ENCODE measurements at places on chromosomes 6 and 20.

DNA sequence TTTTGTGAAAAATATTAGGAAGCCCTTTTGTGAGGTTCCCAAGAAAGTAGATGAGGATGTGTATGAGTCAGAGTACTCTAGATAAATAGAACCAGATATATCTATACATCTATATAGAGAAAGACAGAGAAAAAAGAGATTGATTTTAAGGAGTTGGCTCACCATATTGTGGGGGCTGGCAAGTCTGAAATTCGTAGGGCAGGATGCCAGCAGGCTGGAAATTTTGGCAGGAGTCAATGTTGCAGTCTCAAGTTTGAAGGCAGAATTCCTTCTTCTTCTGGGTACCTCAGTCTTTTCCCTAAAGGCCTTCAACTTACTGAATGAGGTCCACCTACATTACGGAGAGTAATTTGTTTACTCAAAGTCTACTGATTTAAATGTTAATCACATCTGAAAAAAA, 65.3 kb upstream of the SAMD3 start:
- no peak for ATAC-seq

DNA sequence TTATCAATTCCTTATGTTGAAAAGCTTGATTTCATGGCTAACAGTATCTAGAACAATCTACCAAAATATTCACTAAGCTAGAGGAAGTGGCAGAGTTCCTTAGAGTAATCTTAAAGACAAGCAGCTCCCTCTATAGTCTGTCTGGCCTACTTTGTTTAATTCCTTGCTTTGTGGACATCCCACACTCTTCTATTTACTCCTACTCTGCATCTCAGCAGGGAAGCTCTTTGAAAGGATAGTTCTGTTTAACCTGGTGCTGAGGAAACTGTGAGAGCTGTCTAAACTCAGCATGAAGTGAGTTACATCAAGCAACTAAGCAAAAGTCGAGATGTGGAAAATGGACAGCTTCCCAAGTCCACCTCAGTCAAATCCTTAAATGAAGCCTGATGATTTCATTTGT, 4.3 kb downstream of the REV3L start:
- no peak for ATAC-seq

- ATAC-seq, result no peak
Observed at GRCh38 chr20:10559266-10559665, 114.5 kb downstream of the JAG1 start.

DNA sequence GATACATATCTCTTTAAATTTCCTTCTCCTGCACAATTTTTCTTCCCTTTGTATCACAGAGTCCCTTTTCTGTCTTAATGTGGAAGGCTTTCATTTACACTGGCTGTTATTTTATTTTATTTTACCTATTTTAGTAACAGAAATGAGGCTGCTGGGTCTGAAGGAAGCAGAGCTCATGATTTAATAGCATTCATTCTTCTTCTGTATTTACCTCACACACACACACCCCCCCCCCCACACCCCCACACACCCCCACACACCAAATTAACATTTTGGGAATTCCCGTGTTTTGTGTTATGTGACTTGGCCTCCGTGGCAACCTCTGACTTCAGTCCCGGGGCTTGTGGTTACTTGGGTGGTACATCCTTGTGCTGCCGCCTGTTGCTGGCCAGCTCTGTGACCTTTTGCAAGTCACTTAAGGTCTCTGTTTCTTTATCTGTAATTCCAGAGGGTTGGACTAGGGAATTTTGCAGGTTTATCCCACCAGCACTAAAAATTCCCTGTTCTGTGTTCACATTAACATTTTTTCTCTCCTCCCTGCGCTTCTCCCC, 108.8 kb downstream of the TIAM2 start:
- no peak for ATAC-seq

- ATAC-seq, result no peak
Observed at GRCh38 chr20:45010399-45010828, 44.1 kb downstream of the STK4 start.

DNA sequence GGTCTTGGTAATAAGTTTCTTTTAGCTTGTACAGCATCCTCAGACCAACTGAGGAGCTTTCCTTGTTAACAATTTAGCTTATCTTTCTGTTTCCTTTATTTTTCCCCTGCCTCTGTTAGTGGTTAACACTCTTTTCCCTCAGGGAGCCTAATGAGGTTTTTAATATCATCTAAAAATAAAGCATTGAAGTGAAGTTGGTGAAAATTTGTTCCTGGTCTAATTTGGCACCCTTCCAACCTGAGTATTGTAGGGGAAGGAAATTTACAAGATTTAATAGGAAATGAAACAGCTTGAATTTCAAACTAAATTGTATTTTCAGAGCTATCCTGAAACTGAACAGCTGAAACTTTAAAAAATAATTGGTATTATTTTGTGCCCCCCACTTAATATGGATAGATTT, 28.1 kb upstream of the VAPB start:
- ATAC-seq, result no peak

GRCh38 chr6:92376691-92377090, 1042.7 kb downstream of the EPHA7 start:
- ATAC-seq, result no peak
